ENCODE measurements at places on chromosomes 7 and 10.

- no peak for DNase-seq
These were observed 321.2 kb downstream of the ZNF479 start for GRCh38 chr7:56811081-56811480.

- no peak for DNase-seq
These were observed 17.4 kb upstream of the KNDC1 start for GRCh38 chr10:133142523-133143199.

DNA sequence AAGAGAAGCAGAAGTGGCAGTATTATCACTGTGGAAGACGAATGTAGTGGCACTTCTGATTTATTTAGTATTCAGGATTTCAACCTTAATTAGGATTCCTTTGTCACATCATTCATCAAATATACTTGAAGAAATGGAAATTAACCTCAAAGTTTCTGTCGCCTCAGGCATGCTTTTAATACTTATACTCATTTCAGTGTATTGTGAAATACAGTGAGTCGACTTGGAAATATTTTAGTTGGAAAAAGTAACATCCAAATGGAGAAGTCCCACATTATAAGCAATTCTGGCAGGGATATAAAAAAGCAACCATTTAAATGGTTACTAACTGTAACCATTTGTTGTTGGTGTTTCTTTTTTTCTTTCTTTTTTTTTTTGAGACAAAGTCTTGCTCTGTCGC lies 648.8 kb downstream of the ARL4A start:
- DNase-seq, result no peak

DNA sequence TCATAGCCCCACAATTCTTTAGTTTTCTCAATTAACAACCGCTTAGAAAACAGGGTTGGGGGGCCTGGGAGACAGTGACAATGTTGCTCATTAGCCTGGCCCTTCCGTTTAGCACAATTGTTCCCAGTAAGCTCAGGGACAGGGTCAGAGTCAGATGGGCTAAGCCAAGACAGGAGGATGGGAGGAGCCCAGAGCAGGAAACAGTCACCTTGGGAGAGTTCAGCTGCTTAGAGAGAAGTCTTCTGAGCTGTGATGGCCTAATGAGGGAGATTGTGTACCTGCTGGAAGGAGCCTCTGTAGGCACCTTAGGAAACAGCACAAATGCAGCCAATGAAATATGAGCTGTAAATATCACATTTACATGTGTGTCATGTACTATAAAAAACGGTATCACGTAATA lies 35.9 kb downstream of the SVOPL start:
- no peak for DNase-seq

DNA sequence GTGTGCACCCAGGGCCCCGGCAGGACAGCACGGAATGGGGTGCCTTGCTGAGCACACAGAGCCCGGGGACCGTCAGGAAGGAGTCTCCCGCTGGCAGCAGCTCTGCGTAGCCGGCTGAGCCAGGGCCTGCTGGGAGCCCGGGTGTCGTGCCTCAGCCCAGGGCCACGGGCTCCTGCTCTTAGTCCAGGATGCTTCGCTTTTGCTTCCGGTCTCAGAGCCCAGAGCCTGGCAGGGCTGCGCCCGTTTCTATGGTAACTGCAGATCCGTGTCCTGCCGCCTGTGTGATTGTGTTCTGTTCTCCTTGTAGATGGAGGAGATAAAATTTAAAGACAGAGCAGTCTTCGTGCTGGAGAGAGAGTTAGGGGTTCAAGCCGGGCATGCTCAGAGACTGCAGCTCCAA lies 53.7 kb upstream of the DPYSL4 start:
- no peak for DNase-seq

DNA sequence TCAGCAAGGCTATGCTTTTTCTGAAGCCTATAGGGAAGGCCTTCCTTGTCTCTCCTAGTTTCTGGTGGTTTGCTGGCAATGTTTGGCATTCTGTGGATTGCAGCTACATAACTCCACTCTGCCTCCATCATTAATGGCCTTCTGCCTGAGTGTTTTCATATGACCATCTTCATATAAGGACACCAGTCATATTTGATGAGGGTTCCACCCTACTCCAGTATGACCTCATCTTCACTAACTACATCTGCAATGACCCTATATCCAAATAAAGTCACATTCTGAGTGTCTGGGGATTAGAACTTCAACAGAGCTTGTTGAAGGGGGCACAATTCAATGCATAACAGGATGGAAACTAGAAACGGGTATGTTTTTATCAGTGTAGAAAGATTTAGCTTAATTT lies 22.1 kb downstream of the CAV1 start:
- no peak for DNase-seq

DNA sequence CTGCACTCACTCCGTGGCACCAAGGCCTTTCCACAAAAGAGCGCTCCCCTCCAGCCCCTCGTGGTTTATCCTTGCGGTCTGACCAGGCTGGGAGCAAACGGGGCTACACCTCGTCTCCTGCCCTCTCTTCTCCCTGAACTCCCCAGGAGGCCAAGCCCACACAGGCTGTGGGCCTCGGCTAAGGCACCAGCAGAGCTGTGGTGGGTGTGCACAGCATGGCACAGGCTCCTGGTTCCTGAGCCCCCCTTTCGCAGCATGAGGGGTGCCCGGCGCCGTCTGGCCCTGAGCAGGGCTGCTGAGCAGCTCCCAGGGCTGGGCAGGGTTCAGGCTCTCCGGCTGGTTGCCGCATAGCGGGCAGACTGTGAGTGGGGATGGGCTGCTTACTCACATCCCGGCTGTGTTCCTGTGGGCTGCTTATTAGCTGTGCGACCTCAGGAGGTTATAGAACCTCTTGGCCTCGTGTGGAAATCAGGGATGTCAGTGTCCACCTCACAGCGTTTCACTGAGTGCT lies 90.4 kb downstream of the ZMIZ1 start:
- DNase-seq, result no peak

DNA sequence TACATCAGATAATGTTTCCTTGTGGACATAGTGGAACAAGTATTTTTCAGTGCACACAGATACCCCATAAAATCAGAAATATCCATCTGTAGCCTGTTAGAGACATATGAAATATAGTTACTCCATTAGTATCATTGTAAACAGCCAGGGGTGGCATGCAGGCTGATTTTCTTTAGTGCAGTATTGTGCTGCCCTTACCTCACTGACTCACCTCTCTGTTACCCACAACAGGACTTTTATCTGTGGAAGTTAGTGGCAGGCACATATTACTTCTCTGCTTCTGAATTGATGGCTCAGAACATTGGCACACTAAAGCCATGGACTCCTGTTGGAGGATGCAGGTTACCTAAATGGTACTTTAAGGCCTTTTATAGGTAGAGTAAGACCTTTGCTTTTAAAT lies 70.0 kb downstream of the SLC25A40 start:
- no peak for DNase-seq

DNA sequence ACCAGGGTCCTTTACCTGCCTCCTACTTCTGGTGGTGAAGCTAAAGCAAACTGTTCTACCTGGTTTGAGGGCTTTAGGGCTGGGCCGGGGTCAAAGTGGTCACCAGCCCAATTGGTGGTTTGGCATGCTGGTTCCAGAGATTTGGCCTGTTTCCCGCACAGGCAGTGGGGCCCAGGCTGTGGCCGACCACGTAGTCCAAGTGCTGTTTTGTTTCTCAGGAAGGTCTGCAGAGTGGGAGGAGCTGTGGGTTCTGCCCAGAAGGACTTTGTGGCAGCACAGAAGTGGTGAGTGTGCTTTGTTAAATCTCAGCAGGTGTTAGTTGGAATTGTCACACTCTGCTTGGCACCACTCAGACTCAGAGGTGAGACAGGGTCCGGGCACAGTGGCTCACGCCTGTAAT lies 85.8 kb downstream of the MKX start:
- no peak for DNase-seq

GRCh38 chr7:124062171-124062570 lies 29.3 kb upstream of the TMEM229A start:
- no peak for DNase-seq

GRCh38 chr10:128487517-128487916 lies 361.3 kb upstream of the MKI67 start:
- no peak for DNase-seq

DNA sequence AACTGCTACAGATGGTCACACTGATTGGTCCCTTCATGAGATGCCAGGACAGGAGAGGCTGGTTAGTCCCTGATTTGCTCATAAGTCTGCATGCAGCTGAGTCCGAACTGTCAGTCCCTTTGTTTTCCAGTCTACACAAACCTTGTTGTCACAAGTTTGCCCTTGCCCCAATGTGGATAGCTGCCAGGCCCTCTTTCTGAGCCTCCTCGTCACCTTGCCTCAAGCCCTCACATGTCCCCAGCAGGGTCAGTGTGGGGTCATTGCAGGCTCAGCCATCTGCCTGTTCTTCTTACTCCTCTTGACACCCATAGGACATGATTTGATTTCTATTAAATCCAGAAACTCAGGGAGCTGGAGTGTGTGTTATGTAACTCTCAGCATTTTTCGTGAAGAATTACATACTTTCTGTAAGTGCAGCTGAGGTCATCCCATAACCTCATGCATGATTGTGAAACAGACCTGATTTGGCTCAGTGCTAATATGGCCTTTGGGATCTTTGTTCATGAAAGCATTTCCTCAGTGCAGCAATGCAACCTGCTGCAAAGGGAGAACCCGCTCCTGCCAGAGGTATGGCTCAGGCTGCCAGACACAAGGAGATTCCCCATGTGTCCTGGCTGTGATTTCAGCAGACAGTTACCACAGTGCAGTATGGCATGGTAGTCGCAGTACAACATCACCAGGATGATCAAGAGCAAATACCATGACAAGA lies 70.0 kb upstream of the ZMIZ2 start:
- no peak for DNase-seq

DNA sequence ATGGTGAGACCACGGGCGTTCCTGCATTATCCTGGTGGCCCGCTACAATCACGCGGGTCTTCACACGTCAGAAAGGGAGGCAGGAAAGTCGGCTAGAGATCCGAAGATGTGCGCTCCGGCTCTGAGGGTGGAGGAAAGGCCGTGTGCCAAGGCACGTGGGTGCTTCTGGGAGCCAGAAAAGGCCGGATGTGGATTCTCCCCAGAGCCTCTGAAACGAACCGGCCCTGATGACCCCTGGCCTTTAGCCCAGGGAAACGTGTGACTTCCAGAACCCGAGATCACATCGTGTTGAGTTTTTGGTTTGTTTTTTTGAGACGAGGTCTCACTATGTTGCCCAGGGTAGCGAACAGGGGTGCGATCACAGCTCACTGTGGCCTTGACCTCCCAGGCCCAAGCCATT lies 244.2 kb downstream of the ELFN1 start:
- no peak for DNase-seq

DNA sequence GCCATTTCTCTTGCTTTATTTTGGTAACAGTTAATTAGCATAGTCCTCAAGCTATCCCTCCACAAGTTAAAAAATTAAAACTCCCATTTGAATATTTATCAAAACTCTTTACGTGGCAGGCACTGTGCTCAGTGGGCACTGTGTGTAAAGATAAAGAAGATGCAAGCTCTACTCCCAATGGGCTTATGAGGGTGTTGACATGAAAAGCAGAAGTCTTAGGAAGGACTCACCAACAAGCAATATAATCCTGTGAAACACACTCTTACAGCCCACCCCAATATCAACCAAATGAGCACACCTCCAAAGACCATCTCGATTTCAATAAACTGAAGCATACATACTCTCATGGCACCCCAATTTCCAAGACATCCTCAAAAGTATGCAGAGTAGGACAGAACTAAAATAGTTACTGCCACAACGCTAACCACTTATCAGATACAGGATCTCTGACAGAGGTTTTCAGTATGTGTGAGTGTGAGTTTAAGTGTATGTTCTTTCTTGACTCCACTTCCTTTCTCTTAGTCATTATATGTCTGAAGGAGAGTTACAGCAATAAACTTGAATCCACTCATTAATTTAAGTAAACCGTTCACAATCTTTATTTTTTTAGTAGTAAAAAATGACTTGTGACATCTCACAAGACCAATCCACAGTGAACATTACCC lies 120.0 kb downstream of the PDE1C start:
- DNase-seq, result no peak

DNA sequence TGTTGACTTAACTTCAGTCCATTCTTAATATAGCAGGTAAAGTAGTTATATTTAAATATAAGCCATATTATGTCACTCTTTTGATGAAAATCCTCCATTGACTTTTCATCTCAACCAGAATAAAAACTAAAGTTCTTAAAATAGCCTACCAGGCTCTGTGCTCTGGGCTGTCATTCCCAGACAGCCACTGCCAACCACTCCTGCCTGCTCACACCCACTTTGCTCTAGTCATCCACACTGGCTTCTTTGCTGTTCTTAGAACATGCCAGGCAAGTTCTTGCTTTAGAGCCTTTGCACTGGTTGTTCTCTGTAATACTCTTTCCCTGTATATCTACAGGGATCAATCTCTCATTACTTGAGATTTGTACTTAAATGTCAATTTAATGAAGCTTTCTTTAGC lies 80.6 kb downstream of the ZEB1 start:
- no peak for DNase-seq

- no peak for DNase-seq
These were observed 61.3 kb upstream of the DNAAF5 start for GRCh38 chr7:664997-665735.

DNA sequence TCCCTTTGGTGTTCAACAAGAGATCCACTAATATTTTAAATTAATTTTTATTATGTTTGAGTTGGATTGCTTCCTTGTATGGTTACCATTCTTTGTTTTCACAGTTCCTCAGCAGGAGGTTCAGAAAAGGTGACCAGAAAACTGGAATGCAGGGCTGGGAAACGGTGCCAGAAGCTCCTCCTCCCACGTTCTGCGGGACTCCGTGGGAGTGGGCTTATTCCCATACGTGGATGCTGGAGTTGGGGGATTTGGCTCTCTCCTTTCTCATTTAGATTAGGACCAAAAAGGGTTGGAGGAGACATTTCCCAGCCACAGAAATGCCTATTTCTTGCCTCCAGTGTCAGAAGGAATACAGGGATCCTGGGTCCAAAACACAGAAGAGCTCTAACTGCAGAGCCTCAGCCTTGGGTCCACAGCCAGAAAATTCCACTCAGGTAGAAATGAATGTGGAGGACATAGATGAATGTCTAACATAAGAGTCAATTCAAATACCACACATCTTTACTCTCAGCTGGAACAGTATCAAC lies 56.0 kb downstream of the SORBS1 start:
- DNase-seq, result no peak

DNA sequence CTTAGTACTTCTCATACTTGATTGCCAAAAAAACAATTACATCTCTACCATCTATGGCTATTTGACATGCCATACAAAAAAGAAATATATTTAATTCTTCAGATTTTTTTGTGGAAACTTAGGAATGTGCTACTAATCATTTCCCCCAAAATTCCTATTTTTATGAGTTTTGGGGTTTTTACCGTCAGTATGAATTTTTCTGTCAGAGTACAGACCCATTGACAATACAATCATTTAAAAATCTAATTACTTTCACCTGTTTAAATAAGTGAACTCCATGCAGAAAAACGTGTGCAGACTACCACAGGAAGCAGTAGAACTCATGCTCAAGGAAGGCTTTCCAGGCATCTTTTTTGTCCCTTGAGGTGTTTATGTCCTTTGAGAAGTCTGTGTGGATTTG lies 48.8 kb upstream of the FOXP2 start:
- DNase-seq, result no peak

GRCh38 chr10:63273577-63273976 lies 140.4 kb downstream of the NRBF2 start:
- DNase-seq, result no peak

GRCh38 chr10:9012312-9012711 lies 957.8 kb downstream of the GATA3 start:
- DNase-seq, result no peak
